ENCODE measurements at places on chromosomes 12 and 14. TPM values are rescaled to one million over a fixed set of nuclear protein-coding genes. Genes with fewer than 3 reads are reported as not detected.

GRCh38 chr14:89498878-89499277 is 81.8 kb upstream of the FOXN3 start:
- no peak for DNase-seq

Gene TSPAN11
- total RNA-seq, result not detected

GRCh38 chr14:103118663-103119404 is 4.4 kb upstream of the TNFAIP2 start:
- no peak for DNase-seq

Gene MYF6
- not detected for total RNA-seq

DNA sequence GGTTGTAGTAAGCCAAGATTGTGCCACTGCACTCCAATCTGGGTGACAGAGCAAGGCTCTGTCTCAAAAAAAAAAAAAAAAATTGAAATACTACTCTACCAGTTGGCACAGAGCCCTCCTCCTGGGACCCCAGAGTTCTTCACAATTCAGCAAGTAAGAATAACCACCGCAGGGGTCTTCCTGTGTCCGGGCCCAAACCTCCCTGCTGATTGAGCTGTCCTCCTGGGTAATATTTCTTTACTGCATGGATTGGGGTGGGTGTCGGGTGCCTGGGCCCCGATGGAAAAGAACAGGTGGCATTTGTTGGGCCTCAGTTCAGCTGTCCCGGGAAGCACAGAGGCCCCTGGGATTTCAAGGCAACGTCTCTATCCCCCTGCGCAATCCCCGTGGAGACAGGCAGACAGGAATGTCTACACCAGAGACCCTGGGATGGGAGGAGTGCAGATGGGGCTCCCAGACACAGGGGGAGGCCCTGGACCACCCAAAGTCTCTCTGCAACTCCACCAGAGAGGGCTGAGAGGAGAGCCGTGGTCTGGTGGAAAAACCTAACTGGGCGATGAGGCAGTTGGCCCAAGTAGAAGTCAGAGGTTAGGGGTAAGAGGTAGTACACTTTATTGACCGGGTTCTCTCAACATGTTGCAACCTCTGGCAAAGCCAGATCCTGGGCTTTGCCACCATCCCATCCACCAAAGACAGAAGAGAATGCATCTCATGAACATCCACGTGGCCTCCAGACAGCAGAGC is 32.7 kb upstream of the VPS37B start:
- DNase-seq, result no peak

- DNase-seq, result no peak
Measured at GRCh38 chr14:54104601-54105145, 148.0 kb upstream of the BMP4 start.

Gene FZD10
- not detected for total RNA-seq

Data from OCI-LY7 (cell line).